Pancreas (tissue), 10 donors: ENCODE measurements at places on chromosomes 13 and 19. TPM values are rescaled to one million over a fixed set of nuclear protein-coding genes. Genes with fewer than 3 reads are reported as not detected.

ACER1 gene
- not detected for total RNA-seq

LILRA5 gene
- 0.20 TPM for total RNA-seq

ZNF446 gene
- 4.4 TPM for total RNA-seq

MARCHF2 gene
- total RNA-seq: 10.3 TPM

CEACAM3 gene
- total RNA-seq: not detected

ACP4 gene
- total RNA-seq: not detected

ZNF98 gene
- 8.6 TPM for total RNA-seq

IGFL3 gene
- total RNA-seq: not detected

CGB3 gene
- total RNA-seq: not detected

SIAH3 gene
- total RNA-seq: not detected

KCNRG gene
- total RNA-seq: not detected

RFPL4AL1 gene
- total RNA-seq: not detected

SERPINE3 gene
- not detected for total RNA-seq

ZNF625 gene
- total RNA-seq: 2.3 TPM

HRC gene
- 0.79 TPM for total RNA-seq

ANKRD24 gene
- total RNA-seq: 1.5 TPM

TMC4 gene
- 57.4 TPM for total RNA-seq

BRME1 gene
- total RNA-seq: 4.1 TPM

PHLDB3 gene
- total RNA-seq: 9.4 TPM

SPPL2B gene
- 36.4 TPM for total RNA-seq

MYCBP2 gene
- total RNA-seq: 39.6 TPM

PALM3 gene
- 13.3 TPM for total RNA-seq
